Jurkat, Clone E6-1 (cell line): ENCODE measurements at places on chromosomes 6 and 20.
A peak's percentile ranks its signal among the peaks of the same experiment; 100 is the strongest.

GRCh38 chr6:127365874-127366273 is 22.5 kb upstream of the ECHDC1 start:
- no peak for DNase-seq

DNA sequence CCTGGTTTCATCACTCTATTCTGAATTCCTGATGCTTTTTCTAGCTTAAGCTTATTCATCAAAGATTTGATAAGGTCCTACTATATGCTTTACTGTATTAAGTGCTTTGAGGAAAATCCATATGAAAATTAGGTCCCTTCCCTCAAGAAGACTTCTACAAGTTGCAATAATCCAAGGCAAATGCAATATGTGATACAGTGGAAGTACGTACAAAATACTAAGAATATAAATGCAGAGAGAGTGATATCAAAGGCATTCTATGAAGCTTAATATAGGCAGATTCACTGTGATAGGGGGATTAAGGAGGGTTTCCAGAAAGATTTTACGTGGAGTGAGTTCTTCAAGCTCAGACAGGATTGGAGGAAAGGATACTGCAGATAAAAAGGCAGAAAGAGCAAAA is 142.1 kb downstream of the C6orf118 start:
- no peak for DNase-seq

- DNase-seq, result no peak
Observed at GRCh38 chr20:32958574-32958973, 45.7 kb downstream of the SUN5 start.

- peak; percentile 32 for DNase-seq
Observed at GRCh38 chr6:53679446-53679933, 13.9 kb upstream of the KLHL31 start.

GRCh38 chr6:109456710-109457561 is 1.4 kb upstream of the MICAL1 start:
- no peak for DNase-seq

GRCh38 chr6:89932245-89932802 is 38.1 kb downstream of the GJA10 start:
- no peak for DNase-seq

GRCh38 chr20:8330785-8331695 is 199.0 kb downstream of the PLCB1 start:
- DNase-seq, result peak; percentile 73

GRCh38 chr6:37538107-37538506 is 38.4 kb upstream of the CCDC167 start:
- DNase-seq, result no peak

- no peak for DNase-seq
Observed at GRCh38 chr6:76057469-76057868, 15.0 kb downstream of the IMPG1 start.

GRCh38 chr6:40720375-40720748 is 133.2 kb upstream of the LRFN2 start:
- DNase-seq, result no peak
